NCI-H2081 treated with DMSO at 0.1 percent for 48 hours (cell line): ENCODE measurements at places on chromosomes 12 and 14.

- no peak for DNase-seq
Observed at GRCh38 chr12:108603743-108604142, 5.9 kb upstream of the TMEM119 start.

DNA sequence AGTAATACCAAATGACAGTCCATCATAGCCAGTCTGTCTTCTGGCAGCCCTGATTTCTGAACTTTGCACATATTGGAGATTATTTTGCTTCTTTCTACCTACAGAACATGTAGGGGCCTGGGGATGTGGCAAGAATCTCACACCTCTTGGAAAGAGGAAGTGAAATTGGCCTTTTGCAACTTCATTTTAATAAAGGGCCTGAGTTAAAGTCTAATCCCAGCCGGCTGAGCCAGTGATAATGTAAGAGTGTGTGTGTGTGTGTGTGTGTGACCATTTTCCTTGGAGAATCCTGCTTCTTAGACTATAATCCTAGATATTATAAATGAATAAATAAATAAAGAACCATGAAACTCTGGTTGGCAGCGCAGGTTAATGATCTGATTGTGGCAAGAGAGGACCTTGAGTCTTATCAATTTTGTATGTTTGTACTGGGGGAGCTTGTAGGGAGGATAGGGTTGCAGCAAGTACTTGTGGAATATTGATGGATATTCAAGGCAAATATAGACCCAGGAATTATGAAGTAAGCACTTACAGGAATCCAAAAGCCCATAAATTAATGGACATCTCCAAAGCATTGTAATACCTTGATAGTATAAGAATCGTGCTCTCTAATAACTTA is 233.2 kb upstream of the AMIGO2 start:
- DNase-seq = no peak

DNA sequence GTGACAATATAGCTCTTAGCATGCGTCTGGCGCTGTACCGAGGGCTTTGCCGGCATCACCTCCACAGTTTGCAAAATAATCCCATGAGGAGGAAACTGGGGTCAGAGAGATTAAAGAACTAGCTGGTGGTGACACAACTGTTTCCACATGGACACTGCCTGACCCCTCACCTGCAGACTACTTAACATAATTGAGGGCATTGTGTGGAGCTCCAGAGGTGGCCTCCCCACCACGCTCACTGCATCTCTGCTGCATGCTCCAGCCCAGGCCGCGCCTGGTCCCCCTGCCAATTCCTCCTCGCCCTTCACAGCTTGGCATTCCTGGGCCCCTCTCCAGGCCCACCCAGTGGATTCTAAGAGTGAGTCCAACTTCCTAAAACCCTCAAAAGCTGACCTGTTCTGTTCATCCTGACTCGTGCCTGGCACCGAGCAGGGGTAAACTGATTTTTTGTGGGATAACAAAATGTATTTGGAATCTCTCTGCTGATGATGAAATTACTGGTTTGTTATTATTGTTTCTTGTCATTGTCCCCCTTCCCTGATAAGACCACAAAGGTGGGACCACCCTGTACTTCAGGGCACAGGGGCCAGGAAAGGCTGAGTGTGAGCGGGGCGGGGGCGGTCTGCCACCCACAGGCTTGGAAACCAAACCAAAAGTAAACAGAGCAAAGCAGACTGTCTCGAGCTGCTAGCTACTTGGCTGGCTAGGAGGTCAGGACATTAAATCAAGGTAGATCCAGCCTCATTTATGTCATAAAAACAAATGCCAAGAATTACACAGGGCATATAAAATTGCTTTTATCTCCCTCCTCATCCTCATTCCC is 40.6 kb downstream of the CHGA start:
- no peak for DNase-seq

DNA sequence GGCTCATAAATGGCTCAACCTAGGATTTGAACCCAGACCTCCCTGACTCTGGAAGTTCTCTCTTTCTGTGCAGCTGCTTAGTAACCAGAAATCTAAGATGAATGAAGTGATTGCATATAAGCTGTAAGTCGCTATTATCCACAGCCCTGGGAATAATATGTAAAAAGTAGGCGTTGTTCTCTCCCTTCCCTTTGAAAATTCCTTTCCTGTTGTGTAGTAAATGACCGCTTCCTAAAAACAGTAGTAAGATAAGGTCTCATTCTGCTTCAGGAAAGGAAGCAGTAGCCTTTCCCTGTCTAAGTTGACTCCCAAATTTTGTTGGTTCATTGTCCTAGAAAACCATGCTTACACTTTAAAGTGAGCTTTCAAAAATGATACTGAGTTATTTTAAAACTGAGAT is 418.3 kb downstream of the EGLN3 start:
- DNase-seq = no peak

- DNase-seq = no peak
Observed at GRCh38 chr12:5587711-5588121, 155.8 kb downstream of the NTF3 start.

GRCh38 chr14:60315196-60315990 is 66.4 kb downstream of the PPM1A start:
- DNase-seq = no peak

GRCh38 chr12:26971963-26972362 is 33.7 kb downstream of the FGFR1OP2 start:
- DNase-seq = no peak

GRCh38 chr12:19846574-19846973 is 407.3 kb downstream of the AEBP2 start:
- no peak for DNase-seq

DNA sequence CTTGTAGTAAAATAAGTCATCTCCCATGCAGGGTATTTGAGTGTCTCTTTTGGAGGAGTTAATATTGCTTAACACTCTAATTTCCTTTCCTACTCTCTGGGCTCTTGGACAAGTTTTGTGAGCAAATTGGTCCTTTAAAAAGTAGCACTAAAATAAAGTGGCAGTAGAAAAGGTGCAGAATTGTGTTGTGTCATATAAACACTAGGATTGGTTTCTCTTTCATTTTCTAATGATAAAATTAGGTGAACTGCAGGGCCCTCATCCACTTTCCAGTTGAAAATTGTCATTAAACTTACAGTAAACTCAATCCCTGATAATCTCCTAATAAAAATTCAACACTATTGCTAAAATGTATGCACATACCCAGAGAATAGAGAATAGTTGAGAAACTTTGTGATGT is 42.6 kb upstream of the REP15 start:
- DNase-seq = no peak

DNA sequence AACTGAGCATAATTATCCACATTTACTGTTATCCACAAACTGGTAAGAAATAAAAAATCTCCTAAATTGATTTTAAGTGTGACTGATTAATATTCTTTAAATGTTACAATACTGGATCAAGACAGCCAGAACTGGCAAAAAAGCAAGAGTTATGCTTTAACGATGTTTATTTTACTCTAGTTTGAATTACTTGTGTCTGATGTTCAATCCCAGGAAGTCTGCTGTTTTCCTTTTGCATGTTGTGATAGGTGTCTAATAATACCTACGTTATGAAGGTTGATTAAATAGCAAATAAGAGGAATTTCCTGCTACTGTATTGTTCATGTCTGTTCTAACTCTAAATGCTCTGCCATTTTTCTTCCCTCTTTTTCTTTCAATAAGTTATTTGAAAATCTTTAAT is 34.4 kb upstream of the OTOGL start:
- no peak for DNase-seq
